ENCODE measurements at places on chromosomes 2 and 18. TPM values are rescaled to one million over a fixed set of nuclear protein-coding genes. Genes with fewer than 3 reads are reported as not detected.

CPS1 gene
- 25.3 TPM for total RNA-seq

GULP1 gene
- 20.6 TPM for total RNA-seq

PAIP2B gene
- total RNA-seq = 0.81 TPM

VPS54 gene
- 28.7 TPM for total RNA-seq

FAM124B gene
- total RNA-seq = 0.24 TPM

AQP12A gene
- total RNA-seq = not detected

STARD6 gene
- total RNA-seq = not detected

PDE1A gene
- total RNA-seq = 3.2 TPM

NAT8 gene
- not detected for total RNA-seq

LAMA1 gene
- 1.9 TPM for total RNA-seq

ARPC2 gene
- total RNA-seq = 266 TPM

MCEE gene
- 20.0 TPM for total RNA-seq

ACTR3 gene
- total RNA-seq = 335 TPM

TET3 gene
- 2.7 TPM for total RNA-seq

SCLY gene
- 16.3 TPM for total RNA-seq

ACOXL gene
- not detected for total RNA-seq

NYAP2 gene
- not detected for total RNA-seq

NTSR2 gene
- not detected for total RNA-seq

RBM43 gene
- 8.4 TPM for total RNA-seq

ZNF512 gene
- total RNA-seq = 38.7 TPM

TBR1 gene
- total RNA-seq = not detected

MARCHF7 gene
- total RNA-seq = 166 TPM

MC5R gene
- not detected for total RNA-seq

ZNF521 gene
- 94.4 TPM for total RNA-seq

CYS1 gene
- 14.2 TPM for total RNA-seq

G6PC2 gene
- total RNA-seq = not detected

C2orf72 gene
- total RNA-seq = not detected

IL1R1 gene
- 143 TPM for total RNA-seq

DYNAP gene
- total RNA-seq = not detected

SGPP2 gene
- total RNA-seq = 0.12 TPM

ABHD3 gene
- 3.4 TPM for total RNA-seq

RIT2 gene
- not detected for total RNA-seq
